ENCODE measurements at places on chromosomes 7 and 10.

DNA sequence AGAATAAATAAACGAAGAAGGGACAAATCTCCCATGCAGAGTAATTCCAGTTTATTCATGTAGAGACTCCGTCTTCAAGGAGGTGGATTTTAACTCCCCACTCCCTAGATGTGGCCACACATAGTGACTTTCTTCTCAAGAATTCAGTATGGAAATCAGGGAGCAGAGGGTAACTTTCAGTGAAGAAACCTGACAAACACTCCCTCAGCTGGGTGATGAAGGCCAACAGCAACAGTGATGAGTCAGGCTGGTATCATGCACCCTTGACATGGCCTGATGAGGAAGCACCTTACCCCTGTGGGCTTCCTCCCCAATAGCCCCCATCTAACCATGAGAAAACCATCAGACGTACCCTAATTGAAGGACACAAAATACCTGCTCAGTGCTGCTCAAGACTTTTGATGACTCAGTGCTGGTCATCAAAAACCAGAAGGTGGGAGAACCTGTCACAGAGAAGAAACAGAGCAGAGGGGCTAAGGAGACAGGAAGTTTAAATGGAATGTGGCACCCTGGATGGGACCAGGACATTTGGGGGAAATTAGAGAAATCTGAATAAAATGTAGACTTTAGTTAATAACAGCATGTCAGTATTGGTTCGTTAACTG, 50.6 kb downstream of the ADAMTS14 start:
- no peak for DNase-seq

- no peak for DNase-seq
These were observed 244.7 kb downstream of the KIF20B start for GRCh38 chr10:89946106-89946505.

DNA sequence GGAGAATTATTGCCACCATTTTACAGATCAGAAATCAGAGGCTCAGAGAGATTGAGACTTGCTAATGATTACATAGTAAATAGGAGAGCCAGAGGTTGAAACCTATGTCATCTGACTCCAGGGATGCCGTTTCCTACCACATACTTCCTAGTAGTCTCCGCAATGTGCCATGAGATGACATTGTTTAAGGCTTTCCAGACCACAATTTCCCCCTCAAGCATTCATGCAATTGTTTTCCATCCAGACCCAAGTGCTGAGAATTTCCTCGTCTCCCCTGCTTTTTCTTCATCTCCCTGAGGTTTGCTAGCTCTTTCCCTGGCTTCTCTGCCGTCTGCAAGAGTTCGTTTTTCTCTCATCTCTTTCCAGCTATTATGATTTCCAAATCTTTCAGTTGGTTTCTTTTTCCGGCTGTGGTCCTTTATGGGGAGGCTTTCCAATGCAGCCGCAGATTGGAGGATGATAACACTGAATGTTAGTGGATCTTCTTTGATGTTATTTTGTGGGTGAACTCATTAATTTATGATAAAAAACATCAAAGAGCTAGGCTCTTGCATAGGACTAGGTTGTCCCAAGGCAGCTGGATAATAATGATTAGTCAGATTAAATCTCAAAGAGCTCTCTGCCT, 6.9 kb upstream of the GOLGA7B start:
- no peak for DNase-seq

DNA sequence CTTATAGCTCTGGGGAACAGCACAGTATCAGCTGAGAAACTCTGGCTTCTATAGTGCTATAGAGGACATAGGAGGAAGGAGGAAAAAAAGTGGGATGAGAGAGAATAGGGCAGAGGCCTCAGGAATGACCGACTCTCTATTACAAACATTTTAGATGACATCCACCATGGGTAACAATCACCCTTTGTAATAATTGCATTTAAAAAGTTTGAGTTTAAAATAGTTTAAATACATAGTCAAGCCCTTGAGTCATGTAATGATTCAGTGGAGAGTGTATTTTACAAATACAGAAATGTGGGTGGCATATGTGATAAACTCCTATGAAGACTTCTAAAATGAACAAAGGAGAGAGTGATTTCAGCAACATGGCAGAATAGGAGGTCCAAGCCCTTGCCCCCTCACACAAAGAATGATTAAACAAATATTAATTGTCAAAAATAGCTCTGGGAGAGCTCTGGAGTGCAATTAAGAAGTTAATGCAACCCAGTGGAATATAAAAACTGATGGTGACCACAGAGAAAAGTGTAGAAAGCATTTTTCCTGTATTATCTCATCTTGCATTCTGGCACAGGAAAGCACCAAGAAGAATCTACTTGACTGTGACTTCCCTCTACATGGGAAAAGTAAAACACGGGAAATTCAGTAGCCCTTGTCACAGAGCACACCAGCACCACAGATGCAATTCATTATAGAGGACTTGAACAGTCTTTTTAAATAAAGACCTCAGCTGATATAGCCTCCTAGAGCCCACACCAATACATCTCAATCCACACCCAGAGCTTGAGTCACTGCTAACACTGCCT, 569.0 kb upstream of the SORCS1 start:
- DNase-seq = no peak

DNA sequence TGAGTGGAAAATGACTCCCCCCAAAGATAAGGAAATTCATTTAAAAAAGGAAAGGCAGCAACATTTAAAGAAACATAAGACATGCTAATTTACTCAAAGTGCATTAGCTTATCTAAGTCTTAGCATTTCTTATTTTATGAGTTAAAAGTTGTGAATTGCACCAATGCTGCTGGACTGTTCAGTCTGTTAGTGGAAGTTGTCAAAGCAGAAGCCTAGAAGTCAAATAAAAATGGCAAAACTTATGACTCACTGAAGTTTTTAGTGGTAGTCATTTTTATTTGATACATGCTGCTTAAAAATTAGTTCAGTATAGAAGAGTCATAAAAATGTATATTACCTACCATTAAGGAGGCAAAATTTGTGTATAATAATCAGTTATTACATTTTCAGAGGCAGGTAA, 90.8 kb upstream of the FGL2 start:
- DNase-seq = no peak
